ENCODE measurements at places on chromosomes 5 and 9. TPM values are rescaled to one million over a fixed set of nuclear protein-coding genes. Genes with fewer than 3 reads are reported as not detected.

The PCDHB14 gene
- total RNA-seq = 4.8 TPM

The PHF24 gene
- total RNA-seq = 0.09 TPM

The CCDC171 gene
- total RNA-seq = 3.5 TPM

The CA9 gene
- total RNA-seq = 0.49 TPM
